NCI-H510A treated with DMSO at 0.1 percent for 48 hours (cell line): ENCODE measurements at places on chromosomes 2 and 18.

GRCh38 chr2:241932899-241933178, 63.3 kb downstream of the RTP5 start:
- DNase-seq, result no peak

DNA sequence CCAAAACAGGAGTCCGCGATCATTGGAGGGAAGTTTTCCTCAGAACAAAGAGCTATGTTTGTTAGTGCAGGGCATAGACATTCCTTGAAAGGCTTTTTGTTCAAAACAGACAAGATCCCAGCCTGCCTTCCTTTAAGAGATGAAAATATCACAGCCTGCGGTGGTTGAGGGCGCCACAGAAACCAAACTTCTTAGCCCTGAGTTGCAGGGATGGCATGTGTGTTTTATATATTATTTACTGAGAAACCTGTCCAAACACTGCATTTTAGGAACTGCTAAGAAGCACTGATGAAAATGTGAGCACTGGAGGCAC, 57.5 kb upstream of the TMEM178A start:
- no peak for DNase-seq

GRCh38 chr2:206511283-206511682, 68.0 kb downstream of the ADAM23 start:
- DNase-seq, result no peak

- no peak for DNase-seq
Measured at GRCh38 chr2:72035518-72036172, 112.0 kb downstream of the CYP26B1 start.

DNA sequence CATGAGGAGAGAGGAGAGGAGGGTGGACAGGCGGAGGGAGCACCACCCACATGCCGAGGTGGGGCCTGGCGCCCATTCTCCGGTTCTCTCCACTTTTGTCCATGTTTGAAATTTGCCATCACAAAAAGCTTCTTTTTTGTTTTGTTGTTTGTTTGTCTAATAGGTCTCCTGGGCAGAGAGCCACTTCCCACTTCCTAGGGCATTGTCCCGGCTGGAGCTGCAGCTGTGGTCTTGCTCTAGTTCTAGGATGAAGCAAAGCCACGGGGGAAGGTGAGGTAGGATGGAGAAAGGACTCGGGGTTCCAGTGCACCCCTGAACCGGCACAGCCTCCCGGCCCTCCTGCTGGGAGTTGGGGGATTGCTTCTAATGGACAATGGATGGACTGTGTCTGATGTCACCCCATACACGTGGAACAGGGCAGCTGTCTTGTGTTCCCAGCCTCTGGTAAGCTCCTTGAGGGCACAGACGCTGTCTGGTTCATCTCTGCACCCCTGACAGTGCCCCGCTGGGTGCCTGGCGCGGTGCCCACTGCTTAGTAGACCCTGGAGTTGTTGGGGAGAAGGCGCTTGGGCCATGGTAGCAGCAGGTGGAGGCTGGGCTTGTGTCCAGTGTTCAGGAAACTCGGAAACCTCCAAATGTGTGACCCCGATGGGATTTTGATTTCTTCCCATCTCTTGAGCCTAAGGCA, 278.4 kb downstream of the NDUFA10 start:
- DNase-seq, result no peak

DNA sequence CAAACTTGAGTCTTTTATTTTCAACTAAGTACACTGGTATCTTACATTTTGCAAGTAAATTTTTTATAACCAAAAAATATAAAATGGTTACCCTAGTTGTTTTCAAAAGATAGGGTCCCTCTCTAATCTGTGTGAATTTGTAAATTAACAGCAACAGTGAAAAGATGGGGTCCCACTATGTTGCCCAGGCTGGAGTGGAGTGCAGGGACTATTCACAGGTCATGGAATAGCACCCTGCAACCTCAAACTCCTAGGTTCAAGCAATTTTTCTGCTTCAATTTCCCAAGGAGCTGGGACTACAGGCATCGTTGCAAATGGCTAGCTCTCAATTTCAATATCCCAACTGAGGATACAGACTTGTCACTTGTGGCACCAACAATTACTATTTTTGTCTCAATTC, 12.1 kb downstream of the CCT4 start:
- no peak for DNase-seq

GRCh38 chr2:186895451-186895850, 46.5 kb upstream of the ZSWIM2 start:
- no peak for DNase-seq

DNA sequence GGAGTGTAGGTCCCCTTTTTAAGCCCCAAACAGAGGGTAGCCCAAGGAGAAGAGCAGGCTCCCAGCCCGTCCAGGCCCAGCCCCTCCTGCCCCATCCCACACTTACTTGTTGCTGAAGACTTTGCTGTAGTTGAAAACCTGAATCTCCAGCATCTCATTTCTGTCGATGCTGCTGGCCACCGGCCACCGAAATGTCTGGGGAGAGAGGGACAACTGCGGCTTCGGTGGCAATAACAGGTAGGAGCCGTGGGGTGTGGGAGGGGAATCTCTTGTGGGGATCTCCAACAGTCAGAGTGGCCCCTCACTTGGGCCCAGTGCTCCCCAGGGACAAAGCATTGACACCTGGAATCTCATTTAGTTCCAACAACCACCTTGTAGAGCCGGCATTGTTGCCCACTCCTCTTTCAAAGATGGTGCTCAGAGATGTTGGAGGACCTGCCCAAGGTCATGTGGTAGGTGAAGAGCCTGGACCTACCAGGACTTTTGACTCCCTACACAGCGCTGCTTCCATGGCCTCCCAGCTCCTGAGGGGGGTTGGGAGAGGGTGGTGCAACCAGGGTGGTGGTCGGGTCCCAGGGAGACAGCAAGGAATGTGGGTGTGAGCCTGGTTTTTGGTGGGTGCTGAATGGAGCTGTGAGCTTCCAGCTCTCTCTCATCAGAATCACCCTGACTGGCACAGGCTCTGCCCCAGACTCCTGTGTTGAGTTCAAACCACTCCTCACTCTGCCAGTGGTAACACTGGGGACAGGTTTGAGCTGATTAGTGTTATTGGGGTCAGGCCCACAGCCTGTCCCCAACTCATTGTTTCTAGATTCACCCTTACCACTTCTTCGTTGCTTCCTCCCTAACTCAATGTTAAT, 50.0 kb upstream of the OTOF start:
- no peak for DNase-seq

GRCh38 chr2:198874472-198874858, 583.3 kb downstream of the SATB2 start:
- no peak for DNase-seq

DNA sequence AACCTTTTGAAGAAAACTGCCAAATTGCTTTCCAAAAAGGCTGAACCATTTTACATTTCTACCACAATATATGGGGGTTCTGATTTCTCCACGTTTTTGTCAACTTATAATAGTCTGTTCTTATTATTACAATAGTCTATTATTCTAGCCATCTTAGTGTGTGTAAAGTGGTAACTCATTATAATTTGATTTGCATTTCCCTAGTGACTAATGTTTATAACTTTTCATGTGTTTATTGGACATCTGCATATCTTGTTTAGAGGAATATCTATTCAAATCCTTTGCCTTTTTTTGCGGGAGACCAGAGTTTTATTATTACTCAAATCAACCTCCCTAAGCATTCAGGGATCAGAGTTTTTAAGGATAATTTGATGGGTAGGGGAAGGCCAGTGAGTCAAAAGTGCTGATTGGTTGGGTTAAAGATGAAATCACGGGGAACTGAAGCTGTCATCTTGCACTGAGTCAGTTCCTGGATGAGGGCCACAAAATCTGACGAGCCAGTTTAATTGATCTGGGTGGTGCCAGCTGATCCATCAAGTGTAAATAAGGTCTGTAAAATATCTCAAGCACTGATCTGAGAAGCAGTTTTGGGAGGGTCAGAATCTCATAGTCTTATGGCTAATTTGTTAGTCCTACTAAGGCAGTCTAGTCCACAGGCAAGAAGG, 303.4 kb upstream of the NCKAP5 start:
- no peak for DNase-seq

GRCh38 chr2:100675373-100675772, 112.6 kb downstream of the PDCL3 start:
- DNase-seq, result no peak

DNA sequence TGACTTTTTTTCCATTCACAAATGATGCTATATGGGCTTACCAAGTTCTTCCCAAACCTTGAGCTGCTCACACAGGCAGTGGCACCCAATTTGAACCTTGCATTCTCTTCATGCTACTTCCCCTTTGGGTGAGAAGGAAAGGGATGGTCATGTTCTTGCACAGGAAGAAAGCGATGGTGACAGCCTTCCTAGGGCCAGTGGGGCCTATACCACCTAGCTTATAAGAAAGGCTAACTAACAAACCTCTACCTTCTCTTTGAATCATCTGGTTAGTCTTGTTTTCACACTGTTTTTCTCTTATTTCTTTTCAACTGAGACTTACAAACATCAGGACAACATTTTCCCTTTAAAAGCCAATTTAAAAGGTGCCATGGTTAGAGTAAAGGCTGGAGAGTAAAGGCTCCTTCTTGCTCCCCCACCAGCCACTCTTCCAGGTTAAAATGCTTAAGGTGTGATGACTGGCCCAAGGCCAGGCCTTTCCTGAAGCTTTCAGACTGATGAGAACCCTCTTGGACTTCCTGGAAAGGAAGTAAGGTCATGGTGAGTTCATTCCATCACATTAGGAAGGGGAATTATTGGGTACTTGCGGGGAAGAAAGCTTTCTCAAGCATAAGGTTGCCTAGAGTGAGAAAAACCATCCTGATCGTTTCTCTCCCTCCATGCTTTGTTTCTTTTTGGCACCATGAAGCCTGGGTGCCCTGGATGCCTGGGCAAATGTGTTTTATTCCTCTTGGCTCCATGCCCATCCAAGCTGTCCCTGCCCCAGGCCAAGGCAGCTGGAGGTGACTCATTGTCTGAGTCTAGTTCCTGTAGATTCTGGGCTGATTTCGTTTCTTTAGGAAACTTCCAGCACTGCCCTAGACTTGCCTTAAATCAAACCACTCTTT, 41.4 kb upstream of the ITGB6 start:
- DNase-seq, result no peak

- no peak for DNase-seq
Measured at GRCh38 chr2:188894979-188895378, 79.2 kb upstream of the COL3A1 start.

DNA sequence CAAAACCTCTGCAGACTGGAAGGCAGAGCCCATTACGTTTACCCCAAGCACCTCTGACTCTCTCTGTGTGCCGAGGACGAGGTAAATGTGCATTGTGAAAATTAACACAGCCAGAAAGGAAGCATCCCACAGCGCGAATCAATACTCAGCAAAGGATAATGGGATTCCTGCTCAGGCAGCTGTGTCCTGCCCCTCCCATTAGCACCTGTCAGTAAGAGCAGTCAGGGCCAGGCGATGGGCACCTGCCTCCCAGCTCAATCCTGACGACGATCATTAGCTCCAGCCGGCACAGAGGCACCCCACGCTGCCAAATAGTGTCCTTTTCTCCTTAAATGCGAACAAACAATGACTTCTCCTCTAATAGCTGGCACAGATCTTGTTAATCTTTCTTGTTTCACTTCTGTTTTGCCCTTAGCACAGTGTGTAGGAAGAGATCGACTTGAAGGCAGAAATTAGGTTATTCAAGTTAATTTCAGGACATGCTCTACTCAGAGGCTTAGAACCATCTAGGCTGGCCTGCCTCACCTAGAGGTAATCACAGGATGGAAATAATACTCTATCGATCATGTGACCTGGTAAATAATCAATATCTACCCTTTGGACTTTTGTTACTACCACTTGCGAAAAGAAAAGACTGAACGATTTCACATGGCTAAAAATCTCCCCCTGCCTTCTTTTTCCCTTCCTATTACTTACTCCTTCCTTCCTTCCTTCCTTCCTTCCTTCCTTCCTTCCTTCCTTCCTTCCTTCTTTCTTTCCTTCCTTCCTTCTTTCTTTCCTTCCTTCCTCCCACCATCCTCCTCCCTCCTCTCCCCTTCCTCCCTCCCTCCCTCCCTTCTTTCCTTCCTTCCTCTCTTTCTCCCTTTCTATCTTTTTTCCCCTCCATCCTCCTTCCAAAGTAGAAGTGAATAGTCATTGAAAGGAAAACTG, 487.9 kb upstream of the ID2 start:
- peak; percentile 84 for DNase-seq

DNA sequence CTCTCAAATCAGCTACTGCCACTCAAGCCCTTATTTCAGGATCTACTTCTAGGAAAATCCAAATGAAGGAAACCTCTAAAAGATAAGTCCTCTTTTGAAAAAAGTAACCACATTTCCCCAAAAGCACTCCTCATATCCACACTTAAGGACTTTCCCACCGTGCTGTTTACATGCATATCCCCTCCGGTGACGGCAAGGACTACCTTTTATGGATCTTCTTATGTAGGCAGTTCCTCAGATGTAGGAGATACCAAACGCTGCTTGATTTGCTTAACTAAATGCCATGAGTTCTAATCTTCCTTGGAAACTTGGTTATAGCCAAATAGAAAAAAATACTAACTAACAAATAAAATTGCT, 6.9 kb upstream of the TMEM87B start:
- no peak for DNase-seq

DNA sequence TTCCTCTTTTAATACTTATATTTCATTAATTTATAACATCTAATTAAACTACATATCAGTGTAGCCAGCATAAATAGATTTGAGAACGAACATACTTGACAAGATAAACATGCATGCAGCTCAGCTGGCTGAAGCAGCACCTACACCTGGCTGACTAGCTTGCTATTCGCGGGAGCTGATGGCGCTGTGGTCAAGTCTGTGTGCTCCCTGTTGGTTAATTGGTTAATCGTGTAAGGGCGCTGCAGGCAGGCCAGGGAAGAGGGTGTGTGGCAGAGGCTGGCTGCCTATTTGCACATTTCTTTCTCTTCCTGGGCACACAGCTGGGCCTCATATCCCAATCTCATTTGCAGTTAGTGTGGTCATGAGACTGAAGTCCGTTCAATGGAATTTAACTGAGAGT, 14.5 kb upstream of the VWA3B start:
- no peak for DNase-seq

GRCh38 chr2:177714704-177715103, 322.1 kb downstream of the AGPS start:
- DNase-seq, result no peak

- no peak for DNase-seq
Measured at GRCh38 chr2:65856928-65857327, 424.5 kb upstream of the SPRED2 start.

GRCh38 chr18:371609-371982, 103.7 kb upstream of the THOC1 start:
- DNase-seq, result no peak
